GM23248 (cell line): ENCODE measurements at places on chromosomes 5 and 9.

DNA sequence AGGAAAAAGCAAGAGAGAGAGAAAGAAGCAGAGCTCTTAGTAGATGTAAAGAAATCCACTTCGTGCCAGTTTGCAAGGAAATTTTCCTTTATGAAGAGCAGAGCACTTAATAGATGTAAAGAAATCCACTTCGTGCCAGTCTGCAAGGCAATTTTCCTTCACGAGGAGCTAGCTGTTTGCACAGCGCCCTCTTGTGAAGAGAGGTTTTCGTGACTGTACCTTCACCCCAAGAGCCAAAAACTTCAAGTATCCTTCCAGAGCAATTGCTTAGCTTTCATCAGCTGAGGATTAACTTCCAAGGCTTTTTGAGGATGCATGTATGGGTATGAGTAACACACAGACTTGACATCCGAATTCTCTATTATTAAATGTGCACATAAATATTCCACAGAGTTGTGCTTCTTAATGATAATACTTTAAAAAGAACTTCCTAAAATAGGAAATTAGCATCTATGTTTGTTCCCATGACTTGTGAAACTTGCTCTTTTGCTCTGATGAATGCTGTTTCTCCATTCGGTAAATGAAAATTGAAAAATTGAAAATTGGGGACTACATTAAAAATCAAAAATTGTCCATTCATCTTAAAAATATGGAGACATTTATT lies 525.6 kb downstream of the PDE4D start:
- DNase-seq = peak; percentile 77

DNA sequence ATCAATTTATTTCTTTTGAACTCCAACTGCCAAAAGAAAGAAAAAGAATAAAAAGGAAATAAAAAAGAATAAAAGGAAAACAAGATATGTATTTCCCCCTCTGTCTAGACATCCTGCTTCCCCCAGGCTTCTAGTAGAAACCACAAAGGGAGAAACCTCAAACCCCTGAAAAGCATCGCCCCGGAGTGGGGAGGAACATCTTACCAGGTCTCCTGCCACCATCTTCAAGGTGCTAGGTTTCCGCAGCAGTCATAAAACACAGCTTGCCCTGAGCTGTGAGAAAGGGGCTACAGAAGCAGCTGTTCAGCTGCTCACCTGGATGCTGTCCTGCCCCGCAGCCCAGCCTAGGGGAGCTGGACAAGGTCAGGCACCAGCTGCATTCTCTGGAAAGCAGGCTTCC lies 487.7 kb downstream of the GADD45G start:
- no peak for DNase-seq

- DNase-seq = peak; percentile 37
Observed at GRCh38 chr5:143790457-143791112, 21.4 kb upstream of the HMHB1 start.

DNA sequence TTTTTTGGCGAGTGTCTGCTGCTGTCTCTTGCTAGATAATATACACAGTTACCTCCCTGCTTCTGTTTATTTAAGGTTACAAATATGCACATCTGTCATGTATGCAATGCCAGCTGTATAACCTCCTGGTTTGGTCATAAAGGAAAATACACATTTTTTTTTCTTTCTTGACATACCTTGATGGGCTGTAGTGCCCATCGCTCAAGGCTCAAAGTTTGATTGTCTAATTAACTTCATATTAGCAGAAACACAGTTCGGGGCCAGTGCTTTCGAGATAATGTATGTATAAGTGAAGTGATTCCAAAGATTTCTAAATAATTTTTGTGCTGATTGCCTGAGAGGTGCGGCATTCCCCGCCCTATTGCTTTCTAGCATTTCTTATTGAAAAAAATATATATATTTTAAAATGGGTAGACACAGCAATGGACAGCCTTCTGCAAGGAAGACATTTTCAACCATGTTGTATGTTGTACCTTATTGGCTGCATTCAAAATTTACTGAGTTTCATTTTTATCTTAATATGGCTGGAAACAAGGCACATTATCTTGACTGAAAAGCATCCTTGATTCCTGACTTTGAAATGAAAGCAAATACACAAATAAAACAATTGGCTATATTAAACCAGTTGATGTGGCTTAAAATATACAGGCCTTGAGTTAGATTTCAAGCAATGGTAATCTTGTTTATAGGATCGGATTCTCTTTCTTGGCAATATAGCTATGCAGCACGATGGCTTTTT lies 206.2 kb downstream of the MEF2C start:
- no peak for DNase-seq

- DNase-seq = peak; percentile 40
Observed at GRCh38 chr5:142830241-142831008, 60.2 kb downstream of the ARHGAP26 start.

DNA sequence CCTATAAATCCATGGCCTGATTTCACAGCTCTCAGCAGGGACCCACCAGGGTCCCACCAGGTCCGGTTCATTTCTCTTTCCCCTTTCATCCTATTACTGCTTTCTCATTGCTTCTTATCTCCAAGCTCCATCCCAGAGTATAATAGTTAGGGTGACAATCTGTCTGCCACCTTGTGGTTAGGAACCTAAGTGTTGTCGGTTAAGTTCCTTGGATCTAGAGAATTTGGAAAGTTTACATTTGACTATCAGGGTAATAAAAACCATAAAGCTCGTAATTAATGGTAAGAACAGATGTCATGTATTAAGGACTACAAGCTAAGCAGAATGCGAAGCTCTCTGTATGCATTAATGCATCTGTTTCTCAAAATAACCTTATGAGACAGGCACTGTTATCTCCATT lies 259.1 kb downstream of the SH3GL2 start:
- DNase-seq = no peak

- DNase-seq = no peak
Observed at GRCh38 chr5:143031781-143032580, 261.8 kb downstream of the ARHGAP26 start.

GRCh38 chr5:16867577-16867953 lies 68.5 kb downstream of the MYO10 start:
- no peak for DNase-seq

DNA sequence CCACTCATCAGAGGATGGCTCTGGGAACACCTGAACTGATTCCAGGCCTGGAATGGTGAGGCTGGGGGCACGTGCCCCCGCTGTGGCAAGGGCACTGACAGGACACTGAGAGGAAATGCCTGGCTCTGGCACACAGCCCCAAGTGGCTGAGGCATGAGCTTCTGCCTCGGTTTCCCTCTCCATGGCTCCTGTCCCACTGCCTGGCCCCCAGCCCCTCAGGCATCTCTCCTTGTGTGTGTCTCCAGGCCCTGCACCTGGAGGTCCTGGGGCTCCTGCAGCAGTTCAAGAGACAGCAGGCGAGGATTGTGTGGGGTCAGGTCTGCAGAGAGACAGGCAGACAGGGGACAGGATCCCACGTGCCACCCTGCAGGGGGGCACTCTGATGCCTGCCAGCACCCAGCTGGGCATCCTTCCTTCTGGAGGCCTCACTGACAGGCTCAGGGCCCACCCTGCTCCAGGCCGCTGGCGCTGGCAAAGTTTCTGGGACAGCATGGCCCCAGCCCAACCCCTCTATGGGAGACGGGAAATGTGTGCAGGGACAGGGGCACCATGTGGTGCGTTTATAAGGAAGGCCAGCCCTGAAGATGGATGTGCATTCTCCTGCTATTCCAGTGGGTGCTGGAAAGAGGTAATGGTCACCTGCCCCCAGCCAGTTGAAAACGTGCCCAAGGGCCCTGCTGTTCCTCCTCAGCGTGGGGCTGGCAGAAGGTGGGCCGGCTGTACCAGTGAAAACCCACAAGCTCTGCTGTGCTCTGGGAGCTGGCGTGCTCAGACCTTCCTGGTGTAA lies 66.0 kb downstream of the RASGEF1C start:
- no peak for DNase-seq

GRCh38 chr5:174325431-174325830 lies 279.9 kb downstream of the NSG2 start:
- DNase-seq = no peak

- DNase-seq = no peak
Observed at GRCh38 chr9:134962065-134962972, 44.6 kb upstream of the FCN1 start.

GRCh38 chr9:87653941-87654340 lies 72.0 kb upstream of the CTSL start:
- DNase-seq = no peak

GRCh38 chr5:115168829-115169486 lies 750 bp downstream of the TRIM36 start:
- peak; percentile 21 for DNase-seq

- peak; percentile 39 for DNase-seq
Observed at GRCh38 chr9:100455470-100455869, 17.5 kb upstream of the TMEFF1 start.

DNA sequence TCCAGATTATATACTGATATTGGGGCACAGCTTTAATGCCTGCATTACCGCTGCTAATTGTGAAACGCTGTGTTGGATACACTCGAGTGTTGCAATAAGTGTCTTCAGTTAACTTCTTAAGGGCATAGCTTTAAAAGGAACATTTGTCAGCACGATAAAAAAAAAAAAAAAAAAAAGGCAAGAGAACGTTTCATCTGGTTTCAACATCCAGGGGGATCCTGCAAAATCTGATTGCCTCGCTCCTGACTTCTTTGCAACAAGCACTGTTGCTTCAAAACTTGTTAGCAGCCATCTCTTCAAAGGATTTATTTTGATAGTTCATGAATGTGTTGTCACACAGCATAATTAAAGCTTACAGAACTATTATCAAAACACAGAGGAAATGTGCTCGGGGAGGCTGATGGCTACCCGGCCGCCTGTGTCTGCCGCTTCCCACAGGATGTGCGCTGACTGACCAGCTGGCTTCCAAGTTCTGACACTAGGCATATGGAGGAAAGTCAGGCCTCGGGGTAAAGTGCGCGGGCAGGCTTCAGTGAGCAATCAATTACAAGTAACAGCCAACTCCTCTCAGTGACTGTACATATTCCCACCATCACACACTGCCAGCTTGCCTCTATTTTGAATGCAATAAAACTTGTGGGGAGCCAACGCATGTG lies 77.7 kb downstream of the EBF1 start:
- peak; percentile 96 for DNase-seq

GRCh38 chr9:116842658-116843057 lies 155.6 kb downstream of the TRIM32 start:
- no peak for DNase-seq

DNA sequence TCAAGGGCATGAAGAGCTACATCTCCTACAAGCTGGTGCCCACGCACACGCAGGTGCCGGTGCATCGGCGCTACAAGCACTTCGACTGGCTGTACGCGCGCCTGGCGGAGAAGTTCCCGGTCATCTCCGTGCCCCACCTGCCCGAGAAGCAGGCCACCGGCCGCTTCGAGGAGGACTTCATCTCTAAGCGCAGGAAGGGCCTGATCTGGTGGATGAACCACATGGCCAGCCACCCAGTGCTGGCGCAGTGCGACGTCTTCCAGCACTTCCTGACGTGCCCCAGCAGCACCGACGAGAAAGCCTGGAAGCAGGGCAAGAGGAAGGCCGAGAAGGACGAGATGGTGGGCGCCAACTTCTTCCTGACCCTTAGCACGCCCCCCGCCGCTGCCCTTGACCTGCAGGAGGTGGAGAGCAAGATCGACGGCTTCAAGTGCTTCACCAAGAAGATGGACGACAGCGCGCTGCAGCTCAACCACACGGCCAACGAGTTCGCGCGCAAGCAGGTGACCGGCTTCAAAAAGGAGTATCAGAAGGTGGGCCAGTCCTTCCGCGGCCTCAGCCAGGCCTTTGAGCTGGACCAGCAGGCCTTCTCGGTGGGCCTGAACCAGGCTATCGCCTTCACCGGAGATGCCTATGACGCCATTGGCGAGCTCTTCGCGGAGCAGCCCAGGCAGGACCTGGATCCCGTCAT lies 1.4 kb downstream of the SNX18 start:
- DNase-seq = peak; percentile 55

- no peak for DNase-seq
Observed at GRCh38 chr5:111016801-111017200, 54.7 kb upstream of the TSLP start.

- no peak for DNase-seq
Observed at GRCh38 chr9:6673326-6674025, 27.9 kb upstream of the GLDC start.

GRCh38 chr9:131539223-131539923 lies 6.0 kb upstream of the PRRT1B start:
- no peak for DNase-seq

DNA sequence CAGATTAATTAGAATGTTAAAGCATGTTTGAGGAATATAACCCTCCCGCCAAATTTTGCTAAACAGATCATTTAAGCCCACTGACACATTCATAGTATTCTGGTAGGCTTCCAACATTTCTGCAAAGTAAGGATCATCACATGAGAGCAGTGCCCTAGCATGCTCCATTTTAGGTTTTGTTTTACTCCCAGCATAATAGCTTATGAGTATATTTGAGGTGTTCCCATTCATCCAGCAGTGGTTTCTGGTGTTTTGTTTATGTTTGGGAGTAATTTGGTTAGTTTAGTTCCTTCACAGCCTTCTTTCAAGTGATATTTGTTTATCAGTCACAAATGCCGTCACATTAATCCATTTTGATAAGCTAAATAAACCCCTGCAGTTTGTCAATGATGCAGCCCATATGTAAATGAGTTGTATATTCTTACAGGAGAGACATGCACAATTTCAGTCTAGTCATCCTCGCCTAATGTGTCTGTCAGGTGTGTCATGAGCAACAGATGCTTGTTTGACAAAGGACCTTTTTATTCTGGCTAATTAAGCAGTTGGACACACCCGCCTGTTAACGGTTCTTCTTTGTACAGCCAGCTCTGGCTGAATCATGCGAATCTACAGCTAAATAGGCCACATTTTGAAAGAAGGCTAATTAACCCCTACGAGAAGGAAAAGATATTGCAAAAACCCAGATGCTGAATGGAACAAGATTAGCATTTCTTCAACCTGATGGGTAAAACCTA lies 124.4 kb downstream of the RFX3 start:
- DNase-seq = peak; percentile 8

GRCh38 chr9:136917902-136918301 lies 26.6 kb downstream of the FBXW5 start:
- no peak for DNase-seq

- DNase-seq = no peak
Observed at GRCh38 chr9:68577774-68578591, 37.3 kb upstream of the TMEM252 start.

DNA sequence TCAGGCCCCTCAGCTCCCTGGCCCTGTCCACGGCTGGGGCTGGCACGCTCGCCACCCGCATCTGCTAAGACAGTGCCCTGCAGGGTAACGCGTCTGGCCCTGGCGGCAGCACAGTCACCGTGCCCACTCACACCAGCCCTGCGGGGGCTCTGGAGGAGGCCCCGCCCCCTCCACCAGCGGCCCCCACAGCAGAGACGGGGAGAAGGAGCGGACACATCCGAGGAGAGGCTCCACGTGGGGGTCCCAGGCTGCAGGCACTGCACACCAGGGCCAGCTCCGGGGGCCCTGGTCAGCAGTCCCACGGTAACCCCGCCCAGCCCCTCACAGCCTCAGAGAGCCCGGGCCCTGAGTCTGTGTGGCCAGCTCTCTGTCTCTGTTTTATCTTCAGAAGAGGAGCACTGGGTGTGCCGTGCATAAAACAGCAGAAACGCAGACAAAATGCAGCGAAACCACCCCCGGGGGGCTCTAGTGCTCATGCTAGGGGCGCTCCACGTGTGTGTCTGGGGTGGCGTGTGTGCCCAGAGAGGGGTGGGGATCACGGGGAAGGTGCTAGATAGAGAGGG lies 47.5 kb upstream of the NRARP start:
- DNase-seq = no peak
